ENCODE measurements at places on chromosomes 6 and 20.

GRCh38 chr20:3843490-3843889 is 3.1 kb upstream of the MAVS start:
- DNase-seq, result peak; percentile 17

DNA sequence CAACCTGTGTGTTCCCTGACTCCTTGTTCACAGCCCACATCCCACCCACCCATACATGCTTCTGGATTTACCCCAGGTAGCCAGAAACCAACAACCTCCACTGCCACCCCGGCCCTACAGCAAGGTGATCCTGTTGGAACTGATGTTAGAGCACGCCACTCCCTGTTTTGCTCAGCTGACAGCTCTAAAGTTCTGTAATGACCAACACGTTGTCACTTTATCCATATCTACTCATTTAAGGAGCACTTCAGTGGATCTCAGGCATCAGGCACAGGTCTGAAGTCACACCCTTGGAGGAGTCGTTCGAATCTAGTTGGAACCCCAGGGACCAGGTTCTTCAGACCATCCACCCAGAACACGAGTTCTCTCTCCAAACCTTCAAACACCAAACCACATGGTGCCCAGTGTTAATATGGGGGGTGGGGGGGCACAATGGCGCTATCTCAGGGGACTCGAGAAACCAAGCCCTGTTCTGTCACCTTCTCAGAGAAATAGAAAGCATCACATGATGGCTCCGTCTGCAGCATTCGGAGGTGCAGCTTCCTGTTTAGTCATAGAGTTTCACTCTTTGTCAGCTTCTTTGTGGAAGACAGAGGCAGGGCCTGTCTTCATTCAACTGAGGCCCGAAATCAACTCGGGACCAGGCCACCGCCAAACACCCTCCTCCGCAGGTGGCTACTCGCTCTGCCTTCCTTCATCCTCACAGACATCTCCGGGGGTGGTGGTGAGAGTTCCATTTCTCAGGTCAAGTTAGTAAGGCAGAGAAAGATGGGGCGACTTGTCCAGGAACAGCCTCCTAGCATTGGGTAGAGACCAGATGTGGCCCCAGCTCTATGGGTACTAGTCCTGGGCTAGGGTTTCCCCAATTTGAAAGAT is 142.2 kb downstream of the NFATC2 start:
- no peak for DNase-seq

- DNase-seq, result no peak
These were observed 50.2 kb downstream of the GFRA4 start for GRCh38 chr20:3612795-3613572.

DNA sequence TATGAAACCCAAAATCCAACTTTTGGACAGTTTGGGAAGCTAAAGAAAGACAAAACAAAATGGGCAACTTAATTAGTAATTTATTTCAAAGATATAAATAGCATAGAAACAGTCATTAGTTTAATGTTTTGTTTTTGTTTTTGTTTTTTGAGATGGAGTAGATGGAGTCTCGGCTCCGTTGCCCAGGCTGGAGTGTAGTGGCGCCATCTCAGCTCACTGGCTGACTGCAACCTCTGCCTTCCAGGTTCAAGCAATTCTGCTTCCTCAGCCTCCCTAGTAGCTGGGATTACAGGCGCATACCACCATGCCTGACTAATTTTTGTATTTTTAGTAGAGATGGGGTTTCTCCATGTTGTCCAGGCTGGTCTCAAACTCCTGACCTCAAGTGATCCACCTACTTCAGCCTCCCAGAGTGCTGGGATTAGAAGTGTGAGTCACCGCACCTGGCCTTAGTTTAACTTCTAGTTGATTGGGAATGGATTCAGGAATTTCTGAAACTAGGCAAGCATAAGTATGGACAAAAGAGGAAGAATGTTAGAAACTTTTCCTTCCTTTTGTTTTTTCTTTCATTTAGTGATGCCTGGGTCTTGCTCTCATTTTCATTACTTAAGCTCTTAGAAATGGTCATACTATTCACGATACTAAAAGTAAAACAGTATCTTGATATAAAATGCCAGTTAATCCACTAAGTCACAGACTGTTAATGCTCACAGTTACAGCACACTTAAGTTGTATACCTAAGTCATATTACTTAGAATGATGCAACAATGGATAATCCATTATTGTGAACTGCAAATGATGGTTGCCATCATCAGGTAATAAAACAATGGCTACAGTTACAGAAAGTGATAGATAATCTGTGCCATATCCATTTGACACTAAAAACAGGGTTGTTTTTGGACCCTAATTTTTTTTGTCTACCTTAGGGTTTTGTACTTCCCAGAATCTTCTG is 8.2 kb downstream of the SENP6 start:
- DNase-seq, result no peak

DNA sequence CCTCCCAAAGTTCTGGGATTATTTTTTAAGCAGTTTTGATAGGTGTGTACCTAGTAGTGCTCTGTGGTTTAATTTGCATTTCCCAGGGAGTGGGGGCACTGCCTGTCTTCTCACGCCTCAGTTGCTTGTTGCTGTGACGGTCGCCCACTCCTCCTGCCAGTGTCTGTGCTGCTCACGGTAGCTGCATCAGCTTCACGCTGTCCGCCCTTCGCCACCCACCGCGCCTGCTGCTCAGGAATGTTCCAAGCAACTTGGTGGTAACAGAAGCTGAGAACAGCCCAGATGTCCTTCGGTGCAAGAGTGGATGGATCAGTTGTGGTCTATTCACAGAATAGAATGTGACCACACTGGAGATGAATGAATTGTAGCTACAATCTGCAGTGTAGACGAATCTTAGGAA is 22.9 kb downstream of the DNAJC5 start:
- DNase-seq, result no peak

GRCh38 chr6:35955970-35956369 is 35.1 kb upstream of the SRPK1 start:
- DNase-seq, result no peak

GRCh38 chr6:11192167-11192566 is 40.3 kb downstream of the NEDD9 start:
- DNase-seq, result no peak

- DNase-seq, result no peak
These were observed 250.4 kb downstream of the CDH4 start for GRCh38 chr20:61502433-61502832.

DNA sequence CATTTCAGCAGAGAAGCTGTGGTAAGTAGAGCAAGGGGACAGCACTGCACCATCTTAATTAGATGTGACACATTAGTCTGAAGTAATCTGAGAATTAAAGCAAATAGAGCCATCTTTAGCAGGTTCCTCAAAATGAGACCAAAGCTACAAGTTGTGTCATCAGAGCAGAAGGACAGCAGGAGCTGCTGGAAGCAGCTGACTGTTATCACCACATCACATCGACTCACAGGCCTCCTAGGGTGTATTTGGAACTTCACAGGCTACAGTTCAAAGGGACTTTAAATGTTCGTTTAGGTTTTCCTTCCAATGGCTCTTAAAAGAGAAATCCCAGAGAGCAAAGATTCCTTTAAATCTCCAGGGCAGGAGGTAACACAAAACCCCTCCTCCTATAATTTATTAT is 69.5 kb downstream of the LCA5 start:
- no peak for DNase-seq

GRCh38 chr6:115717062-115717461 is 343.6 kb downstream of the FRK start:
- no peak for DNase-seq

- DNase-seq, result no peak
These were observed 285.8 kb upstream of the SUPT3H start for GRCh38 chr6:45663251-45664221.

- no peak for DNase-seq
These were observed 306.0 kb upstream of the THEMIS start for GRCh38 chr6:128206610-128207426.

DNA sequence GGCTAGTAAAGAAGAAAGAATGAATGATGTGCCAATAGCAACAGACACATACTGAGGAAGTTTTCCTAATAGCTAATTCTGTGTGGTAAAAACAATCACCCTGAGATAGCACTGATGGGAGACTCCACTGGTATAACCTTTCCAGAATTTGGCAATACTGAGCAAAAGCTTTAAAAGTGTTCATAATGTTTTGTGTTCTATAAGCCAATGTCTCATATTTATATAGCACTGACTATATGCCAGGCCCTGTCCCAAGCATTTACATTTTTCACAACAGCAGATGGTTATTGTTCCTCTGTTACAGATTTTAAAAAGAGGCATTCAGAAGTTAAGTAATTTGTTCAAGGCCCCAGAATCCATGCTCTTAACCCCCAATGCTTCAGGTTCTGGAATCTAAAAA is 108.0 kb upstream of the DST start:
- DNase-seq, result no peak

DNA sequence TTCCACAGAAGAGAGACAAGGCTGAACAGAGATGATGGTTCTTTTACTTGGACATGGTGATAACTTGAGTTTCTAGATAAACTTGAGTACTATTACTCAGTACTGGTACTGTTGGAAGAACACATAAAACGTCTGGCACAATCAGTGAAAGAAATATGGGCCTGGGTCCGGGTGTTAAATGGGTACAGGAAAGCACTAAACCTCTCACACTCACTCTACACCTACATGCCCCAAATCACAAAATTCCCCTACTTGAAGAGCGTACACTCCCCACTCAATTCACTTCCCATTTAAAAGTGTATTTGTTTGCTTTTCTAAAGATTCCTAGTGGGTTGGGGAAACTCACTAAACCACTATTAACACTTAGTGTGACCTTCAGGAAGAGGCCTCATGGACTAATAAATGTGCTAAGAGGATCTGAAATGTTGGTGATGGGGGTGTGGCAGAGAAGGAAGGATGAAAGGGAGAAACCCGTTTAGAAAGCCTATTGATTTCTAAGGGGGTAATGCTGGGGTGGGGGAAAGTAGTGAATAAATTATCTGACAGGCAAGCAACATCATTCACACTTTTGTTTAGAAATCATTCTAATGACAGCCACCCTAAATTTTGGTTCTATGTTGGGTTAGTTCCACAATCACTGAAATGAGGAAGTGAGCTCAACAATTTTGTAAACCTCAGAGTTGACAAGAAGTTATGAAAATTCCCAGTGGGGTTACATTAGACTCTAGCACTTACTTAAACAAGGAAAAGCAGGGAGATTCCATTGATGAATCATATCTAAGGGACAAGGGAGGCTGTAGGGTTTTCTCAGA is 222.6 kb upstream of the MARCKS start:
- DNase-seq, result peak; percentile 67

GRCh38 chr6:127288705-127289104 is 22.0 kb downstream of the RNF146 start:
- no peak for DNase-seq

GRCh38 chr20:31720486-31721407 is 1.9 kb downstream of the BCL2L1 start:
- no peak for DNase-seq

GRCh38 chr6:85640821-85641220 is 1.9 kb downstream of the SYNCRIP start:
- no peak for DNase-seq

GRCh38 chr20:44900231-44900854 is 9.5 kb upstream of the PABPC1L start:
- DNase-seq, result no peak

DNA sequence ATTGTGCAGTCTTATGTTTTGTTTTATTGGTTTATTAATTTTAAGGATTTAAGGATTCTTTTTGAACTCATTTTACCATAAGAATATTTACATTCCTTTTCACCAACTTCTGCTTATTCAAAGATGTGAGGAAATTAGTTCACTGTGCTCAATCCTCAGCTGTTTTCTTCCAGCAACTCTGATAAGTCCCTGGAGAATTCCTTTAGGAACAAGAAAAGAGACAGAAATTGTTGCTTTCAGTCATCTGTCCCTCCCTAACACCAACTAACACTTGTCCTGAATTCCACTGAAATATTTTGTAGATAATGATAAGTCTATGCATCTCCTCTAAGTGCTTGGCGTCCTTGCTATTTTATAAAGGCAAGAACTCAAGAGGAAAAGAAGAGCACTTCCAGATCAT is 334.8 kb upstream of the MARCKS start:
- no peak for DNase-seq

DNA sequence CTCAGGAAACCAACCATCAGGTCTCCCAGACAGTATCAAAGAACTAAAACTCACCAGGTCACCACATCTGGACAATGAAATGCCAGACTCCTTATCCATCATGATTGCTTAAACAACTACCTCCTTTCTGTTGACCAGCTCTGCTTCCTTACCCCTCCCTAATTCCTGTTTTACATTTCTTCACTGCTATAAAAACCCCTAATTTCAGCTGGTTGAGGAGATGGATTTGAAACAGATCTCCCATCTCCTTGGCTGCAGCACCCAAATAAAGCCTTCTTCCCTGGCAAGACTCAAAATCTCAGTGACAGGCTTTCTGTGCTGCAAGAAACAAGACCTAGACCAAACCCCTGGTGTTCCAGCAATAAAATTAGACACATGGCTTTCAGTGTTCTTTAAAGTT is 40.3 kb downstream of the MYLK4 start:
- no peak for DNase-seq

Measured in AG09309 (cell line).